ENCODE measurements at places on chromosomes 4 and X.

- no peak for DNase-seq
Observed at GRCh38 chr4:182091128-182091527, 152.1 kb upstream of the TENM3 start.

GRCh38 chrX:39309721-39310152, 508.5 kb downstream of the MID1IP1 start:
- peak; percentile 78 for DNase-seq

GRCh38 chr4:27720010-27720766, 859.5 kb downstream of the STIM2 start:
- DNase-seq = no peak

GRCh38 chr4:53057679-53058078, 195.6 kb downstream of the RASL11B start:
- no peak for DNase-seq

DNA sequence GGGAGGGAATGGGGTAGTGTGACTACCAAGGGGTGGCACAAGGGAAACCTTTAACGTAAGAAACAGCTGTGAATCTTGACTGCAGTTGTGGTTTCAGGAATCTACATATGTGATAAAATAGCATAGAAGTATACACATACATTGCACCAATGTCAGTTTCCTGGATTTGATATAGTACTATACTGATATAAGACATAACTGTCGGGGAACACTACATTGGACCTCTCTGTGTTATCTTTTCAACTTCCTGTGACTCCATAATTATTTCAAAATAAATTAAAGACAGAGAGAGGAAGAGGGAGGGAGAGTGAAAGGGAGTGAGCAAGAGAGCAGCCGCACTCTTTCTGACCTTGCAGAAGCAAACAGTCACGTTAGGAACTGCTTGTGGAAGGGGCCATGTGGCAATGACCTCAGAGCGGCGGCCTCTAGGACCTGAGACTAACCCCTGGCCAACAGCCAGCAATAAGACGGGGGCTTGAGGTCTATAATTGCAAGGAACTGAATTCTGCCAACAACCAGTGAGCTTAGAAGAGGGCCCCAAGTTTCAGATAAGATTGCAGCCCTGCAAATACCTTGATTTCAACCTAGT, 47.4 kb downstream of the NALF2 start:
- no peak for DNase-seq

DNA sequence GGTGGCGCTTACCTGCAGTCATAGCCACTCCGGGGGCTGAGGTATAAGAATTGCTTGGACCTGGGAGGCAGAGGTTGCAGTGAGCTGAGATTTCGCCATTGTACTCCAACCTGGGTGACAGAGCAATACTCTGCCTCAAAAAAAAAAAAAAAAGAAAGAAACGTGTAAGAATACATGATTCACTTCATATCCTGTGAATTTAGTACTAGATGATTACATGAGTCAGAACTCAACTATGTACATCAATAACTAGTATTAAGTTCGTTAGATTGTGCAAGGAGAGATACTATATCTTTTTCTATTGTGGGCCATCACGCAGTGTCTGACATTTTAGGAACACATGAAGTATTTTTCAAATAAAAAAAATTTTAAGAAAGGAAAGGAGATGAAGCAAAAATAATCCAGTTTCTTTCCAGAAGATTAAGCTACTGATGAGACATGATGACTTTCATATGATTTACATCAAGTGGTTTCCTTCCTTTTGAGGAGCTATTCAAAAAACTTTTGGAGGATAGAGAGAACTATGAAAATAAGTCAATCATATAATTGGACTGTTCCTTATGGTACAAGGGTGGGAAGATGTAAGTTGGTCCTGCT, 64.7 kb upstream of the EXOC1L start:
- no peak for DNase-seq

GRCh38 chrX:78650906-78651437, 8.2 kb downstream of the RTL3 start:
- no peak for DNase-seq

GRCh38 chr4:80202190-80202711, 4.9 kb downstream of the PRDM8 start:
- peak; percentile 93 for DNase-seq

DNA sequence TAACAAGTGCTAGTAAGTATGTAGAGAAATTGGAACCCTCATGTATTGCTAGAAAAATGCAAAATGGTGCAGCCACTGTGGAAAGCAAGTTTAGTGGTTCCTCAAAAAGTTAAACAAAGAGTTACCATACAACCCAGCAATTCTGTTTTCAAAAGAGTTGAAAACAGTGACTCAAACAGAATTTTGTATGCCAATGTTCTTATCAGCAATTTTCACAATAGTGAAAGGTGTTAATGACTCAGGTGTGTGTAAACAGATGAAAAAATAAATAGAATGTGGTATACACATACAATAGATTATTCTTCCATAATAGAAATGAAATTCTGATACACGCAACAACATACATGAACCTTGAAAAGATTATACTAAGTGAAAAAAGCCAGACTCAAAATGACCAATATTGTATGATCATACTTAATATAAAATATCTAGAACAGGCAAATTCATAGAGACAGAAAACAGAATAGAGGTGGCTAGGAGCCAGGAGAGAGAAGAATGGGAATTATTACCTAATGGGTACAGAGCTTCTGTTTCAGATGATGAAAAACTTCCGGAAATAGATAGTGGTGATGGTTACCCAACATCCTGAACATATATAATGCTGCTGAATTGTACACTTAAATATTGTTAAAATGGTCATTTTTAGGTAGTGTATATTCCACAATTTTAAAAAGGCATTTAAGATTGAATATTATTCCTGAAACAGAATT, 51.6 kb downstream of the WDFY3 start:
- no peak for DNase-seq

GRCh38 chr4:25215511-25215910, 18.3 kb upstream of the PI4K2B start:
- no peak for DNase-seq

GRCh38 chr4:158131027-158131426, 41.8 kb downstream of the GASK1B start:
- no peak for DNase-seq

GRCh38 chr4:138665851-138666250, 349.7 kb upstream of the NOCT start:
- DNase-seq = no peak

DNA sequence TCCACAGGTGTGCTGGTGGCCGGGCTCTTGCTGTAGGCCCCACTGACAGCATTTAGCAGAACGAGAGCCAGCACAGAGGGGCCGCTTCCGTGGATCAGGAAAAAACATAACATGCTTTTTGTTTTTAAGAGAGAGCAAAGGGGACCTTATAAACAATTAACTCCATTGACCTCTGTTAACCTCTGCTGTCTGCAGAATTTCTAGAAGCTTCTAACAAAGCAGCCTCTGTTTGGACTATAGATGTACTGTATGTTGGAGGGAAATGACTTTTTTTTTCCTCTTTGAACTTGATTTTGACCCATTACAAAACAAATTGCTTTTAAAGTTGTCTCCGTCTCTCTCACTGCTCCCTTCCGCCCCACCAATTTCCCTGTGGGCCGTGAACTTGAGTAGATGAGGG, 210.7 kb downstream of the FRAS1 start:
- DNase-seq = no peak

- no peak for DNase-seq
Observed at GRCh38 chr4:85642356-85643100, 167.6 kb downstream of the ARHGAP24 start.

DNA sequence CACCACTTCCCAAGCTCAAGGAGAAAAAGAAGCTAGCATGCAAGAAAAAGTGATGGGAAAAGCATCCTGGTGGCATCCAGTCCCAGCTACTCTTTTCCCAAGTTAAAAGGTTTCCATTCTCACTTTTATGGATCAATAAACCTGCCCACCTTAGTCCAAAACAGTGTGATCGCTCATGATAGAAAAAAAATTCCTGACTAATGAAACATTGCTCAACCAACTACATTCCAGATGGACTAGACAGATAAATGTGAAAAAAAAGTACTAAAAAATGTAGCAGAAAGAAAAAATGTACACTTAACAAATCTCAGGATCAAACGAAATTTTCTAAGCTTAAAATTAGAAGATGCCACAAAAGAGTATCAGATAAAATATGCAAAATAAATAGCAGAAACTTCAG, 312.2 kb downstream of the TMA16 start:
- no peak for DNase-seq

All from activated effector memory CD4-positive, alpha-beta T cell treated with anti-CD3 and anti-CD28 coated beads, Interleukin-2, amount 50 U/mL, for 16 hours (primary cell).